Pulmonary artery endothelial cell (primary cell): ENCODE measurements at places on chromosomes 11 and 22. TPM values are rescaled to one million over a fixed set of nuclear protein-coding genes. Genes with fewer than 3 reads are reported as not detected.
A peak's percentile ranks its signal among the peaks of the same experiment; 100 is the strongest.

GRCh38 chr11:119729951-119730613 lies 1.1 kb upstream of the NECTIN1 start:
- DNase-seq = peak; percentile 26

DNA sequence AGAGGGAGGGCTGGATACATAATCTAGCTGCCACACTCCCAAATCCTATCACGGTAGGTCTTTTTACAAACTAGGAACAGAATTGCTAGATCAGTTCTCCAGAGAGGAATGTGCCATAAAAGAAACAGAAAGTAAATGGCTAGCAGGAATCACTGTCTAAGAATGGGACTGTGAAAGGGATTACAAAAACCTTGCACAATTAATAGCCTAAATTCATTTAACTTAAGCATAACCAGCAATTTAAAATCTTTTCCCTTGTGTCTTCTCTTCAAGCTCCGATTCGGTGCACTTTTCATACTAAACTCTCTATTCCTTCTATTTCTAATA lies 35.2 kb downstream of the APOL5 start:
- DNase-seq = no peak

DNA sequence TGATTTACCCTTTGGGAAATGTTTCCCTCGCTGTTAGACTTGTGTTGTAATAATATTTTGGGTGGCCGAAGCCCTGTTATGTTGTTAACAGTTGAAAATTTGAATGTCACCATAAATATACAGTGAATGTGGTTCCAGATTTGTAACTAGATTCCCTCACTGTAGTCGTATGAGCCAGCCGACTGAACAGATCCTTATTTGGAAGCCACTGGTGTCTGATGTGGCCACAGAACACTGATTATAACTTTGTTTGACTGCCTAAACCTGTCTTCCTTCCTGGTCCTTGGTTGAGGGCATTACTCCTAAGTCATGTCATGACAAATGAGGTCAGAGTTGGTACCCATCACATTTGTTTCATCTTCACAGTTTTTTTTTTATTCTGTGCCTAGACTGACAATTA lies 45.4 kb downstream of the YAP1 start:
- no peak for DNase-seq

DNA sequence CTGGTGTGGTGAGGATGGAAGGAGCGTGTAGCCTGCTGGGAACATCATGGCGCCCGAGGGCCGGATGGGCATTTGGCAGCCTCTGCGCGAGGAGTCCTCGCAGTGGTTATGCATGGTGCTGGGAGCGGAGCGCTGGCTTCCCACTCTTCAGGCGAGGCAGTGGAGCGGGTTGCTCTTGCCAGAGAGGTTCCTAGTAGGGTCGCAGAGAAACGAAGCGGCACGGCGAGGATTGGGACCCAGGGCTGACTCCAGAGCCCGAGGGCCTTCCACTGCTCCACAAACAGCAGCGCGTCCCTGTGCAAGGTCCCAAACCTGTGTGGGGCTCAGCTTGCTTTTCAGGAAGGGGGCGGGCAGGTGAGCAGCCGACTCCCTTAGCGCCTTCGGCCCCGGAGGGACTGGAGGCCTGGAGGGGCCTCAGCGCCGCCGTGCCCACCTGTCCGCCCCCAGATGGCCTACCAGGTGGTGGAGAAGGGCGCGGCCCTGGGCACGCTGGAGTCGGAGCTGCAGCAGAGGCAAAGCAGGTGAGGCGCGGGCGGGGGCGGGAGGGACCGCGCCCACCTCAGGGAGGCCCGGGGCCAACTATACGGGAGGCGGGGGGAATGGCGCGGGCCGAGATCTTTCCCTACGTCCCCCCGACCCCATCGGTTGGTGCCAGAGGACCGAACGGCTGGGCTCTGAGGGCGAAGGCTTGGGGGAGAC lies 7.2 kb downstream of the ATG16L2 start:
- no peak for DNase-seq

DNA sequence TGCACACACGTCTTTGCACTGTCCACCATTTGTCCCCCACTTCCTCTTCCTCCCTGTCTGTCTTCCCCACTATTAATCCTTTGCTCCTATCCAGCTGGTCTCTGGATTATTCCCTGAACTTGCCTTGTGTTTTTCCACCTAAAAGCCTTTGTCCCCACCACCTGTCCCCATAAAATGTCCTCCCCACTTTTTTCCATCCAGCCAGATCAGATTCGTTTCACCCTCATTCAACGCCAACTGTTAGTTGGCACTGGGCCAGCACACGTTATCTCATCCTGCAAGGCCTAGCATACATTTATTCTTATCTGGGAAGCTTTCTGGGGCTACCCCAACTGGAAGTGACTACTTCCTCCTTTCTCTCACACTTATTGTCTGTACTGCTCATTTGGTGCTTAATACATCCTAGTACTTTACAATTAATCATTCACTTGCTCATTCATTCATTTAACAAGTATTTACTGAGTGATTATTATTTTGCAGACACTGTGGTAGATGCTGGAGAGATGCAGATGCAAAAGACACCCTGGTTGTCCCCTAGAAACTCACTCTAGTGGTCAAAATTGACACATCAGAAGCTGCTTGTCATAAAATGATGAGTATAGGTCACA lies 96.2 kb downstream of the RASSF10 start:
- peak; percentile 94 for DNase-seq

- DNase-seq = no peak
Observed at GRCh38 chr11:64564419-64564818, 26.6 kb upstream of the SLC22A12 start.

GRCh38 chr11:134331354-134332188 lies at the start of gene GLB1L2:
Gene GLB1L2, plus strand, starts transcription at chr11:134331988. Its CDS starts 74 bp downstream, at chr11:134332062.
- DNase-seq = no peak

- DNase-seq = no peak
Observed at GRCh38 chr11:33689085-33689484, 11.5 kb downstream of the C11orf91 start.

DNA sequence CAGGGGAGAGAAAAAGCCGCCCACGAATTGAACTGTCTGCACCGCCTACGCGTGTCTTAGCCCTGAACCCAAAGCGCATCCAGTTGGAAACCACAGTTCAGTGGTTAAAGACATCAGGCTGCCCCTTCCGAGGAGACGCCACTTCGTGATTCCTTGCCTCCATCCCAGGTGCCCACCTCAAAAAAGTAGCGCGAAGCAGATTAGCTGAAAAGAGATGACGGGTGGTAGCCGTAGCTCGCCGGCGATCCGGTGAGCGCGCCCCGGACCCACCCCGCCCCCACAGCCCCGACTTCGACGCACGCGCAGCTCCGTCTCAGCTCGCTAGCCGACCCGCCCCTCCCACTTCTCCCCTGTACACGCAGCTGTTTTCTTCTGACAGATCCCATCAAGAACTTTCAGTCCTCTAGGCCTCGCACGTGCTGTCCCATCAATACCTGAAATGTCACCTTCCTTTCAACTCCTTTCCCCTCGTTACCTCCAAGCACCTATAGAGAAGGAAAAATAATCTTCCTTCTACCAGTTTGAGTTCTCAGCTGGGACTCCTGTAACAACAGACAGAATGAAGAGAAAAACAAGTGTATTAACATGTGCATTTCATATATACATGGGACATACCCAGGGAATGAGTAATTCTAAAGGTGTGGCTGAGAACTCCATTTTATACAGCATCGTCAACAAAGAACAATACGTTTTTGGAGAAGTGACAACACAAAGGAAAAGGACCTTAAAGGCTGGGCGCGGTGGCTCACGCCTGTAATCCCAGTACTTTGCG lies 49.5 kb downstream of the OR4D9 start:
- no peak for DNase-seq

DNA sequence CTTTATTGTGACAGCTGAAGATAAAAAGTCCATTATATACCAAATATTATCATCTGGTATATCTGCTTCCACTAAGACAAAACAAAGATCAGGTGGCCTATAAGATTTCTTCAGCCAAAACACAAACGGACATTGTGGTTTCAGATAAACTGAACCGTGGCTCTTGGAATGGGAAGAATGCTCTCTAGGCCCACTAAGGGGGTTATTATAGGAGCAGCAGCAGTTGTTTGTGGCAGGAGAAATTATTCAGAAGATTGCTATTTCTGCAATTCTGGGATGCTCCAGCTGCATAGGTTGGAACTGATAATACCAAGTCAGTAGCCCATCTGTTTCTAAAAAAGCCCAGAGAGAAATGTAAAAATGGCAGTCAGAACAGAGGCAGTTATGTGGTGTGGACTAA lies 145.3 kb downstream of the NCAM1 start:
- no peak for DNase-seq

DNA sequence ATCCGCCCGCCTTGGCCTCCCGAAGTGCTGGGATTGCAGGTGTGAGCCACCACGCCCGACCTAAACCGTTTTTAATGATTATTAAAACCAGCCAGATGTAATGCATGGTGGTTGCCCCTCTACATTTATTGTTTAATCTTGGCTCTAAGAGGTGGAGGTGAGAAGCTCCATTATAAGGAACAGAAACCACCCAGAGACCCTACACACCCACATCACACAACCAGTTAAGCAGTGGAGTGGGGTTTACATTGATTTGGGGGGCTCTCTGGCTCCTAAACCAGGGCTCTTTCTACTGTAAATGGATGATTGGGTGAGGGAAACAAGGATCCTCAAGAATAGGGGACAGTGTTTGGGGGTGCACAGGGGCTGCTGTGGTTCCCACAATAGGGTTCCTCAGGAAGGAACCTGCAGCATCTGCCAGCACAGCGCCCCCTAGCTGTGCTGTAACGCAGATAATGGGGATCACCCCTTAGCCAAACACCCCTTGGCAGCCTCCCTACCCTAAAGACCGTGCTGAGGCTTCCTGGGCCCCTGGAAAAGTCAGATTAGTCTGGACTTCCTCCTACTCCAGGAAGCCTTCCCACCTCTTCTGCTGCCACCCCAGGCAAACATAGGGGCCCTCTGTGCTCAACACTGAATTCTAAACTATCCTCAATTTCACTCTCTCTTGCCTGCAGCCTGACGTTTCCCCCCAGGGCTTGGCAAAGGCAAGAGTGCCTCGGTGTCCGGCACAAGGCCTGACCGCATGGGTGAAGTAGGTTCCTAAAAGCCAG lies 2.4 kb downstream of the MPST start:
- no peak for DNase-seq

GRCh38 chr11:45922425-45923082 lies at the start of gene LARGE2:
Gene LARGE2, plus strand, starts transcription at chr11:45922656. Its CDS starts 227 bp downstream, at chr11:45922883.
- DNase-seq = no peak

CARNS1 gene
- total RNA-seq = 0.07 TPM in 1 of 2 replicates, not detected in the other

MFRP gene
- not detected in 2 replicates for total RNA-seq

POLD3 gene
- 11.7 and 16.6 TPM in 2 replicates for total RNA-seq
